ENCODE measurements at places on chromosomes 7 and 10. TPM values are rescaled to one million over a fixed set of nuclear protein-coding genes. Genes with fewer than 3 reads are reported as not detected.

Gene FAM25C
- not detected for total RNA-seq

Gene TMEM196
- total RNA-seq, result not detected

Gene VWDE
- total RNA-seq, result 4.0 TPM

Gene ICA1
- total RNA-seq, result 51.8 TPM
